ENCODE measurements at places on chromosomes 1 and 21. TPM values are rescaled to one million over a fixed set of nuclear protein-coding genes. Genes with fewer than 3 reads are reported as not detected.

The DNASE2B gene
- total RNA-seq, result not detected

The HMCN1 gene
- total RNA-seq, result 18.7 TPM

The PIGC gene
- 21.1 TPM for total RNA-seq

The PDC gene
- not detected for total RNA-seq

The DISC1 gene
- 2.6 TPM for total RNA-seq

The CRP gene
- total RNA-seq, result not detected

The BTBD8 gene
- total RNA-seq, result 4.2 TPM

The DNAI4 gene
- 4.1 TPM for total RNA-seq

The EPHB2 gene
- 10.1 TPM for total RNA-seq

The SYCP1 gene
- total RNA-seq, result not detected

The IL10 gene
- total RNA-seq, result not detected

The CFAP57 gene
- total RNA-seq, result 0.26 TPM

The AMY1B gene
- not detected for total RNA-seq

The RGS8 gene
- not detected for total RNA-seq

The GART gene
- 38.7 TPM for total RNA-seq

The LCE1E gene
- not detected for total RNA-seq

The PSMD4 gene
- 132 TPM for total RNA-seq

The CHI3L1 gene
- total RNA-seq, result 238 TPM

The SYNC gene
- 80.6 TPM for total RNA-seq

The LCE3C gene
- not detected for total RNA-seq

The PAX7 gene
- not detected for total RNA-seq

The CPTP gene
- total RNA-seq, result 28.4 TPM

The MRPS14 gene
- 25.0 TPM for total RNA-seq

The SPRR1B gene
- not detected for total RNA-seq

The SFN gene
- not detected for total RNA-seq

The MUTYH gene
- total RNA-seq, result 9.7 TPM

The PPIE gene
- 38.7 TPM for total RNA-seq

The C1orf87 gene
- not detected for total RNA-seq

The SLC6A9 gene
- total RNA-seq, result 16.0 TPM

The KLF17 gene
- not detected for total RNA-seq

The OR2T1 gene
- not detected for total RNA-seq

The MAP3K21 gene
- 0.58 TPM for total RNA-seq

The PCAT6 gene
- total RNA-seq, result not detected

The LCE3E gene
- not detected for total RNA-seq

The NR0B2 gene
- total RNA-seq, result not detected

The CAMSAP2 gene
- total RNA-seq, result 14.0 TPM

The RPL22 gene
- 223 TPM for total RNA-seq

The PGD gene
- total RNA-seq, result 138 TPM

The S100A1 gene
- 0.12 TPM for total RNA-seq

The HP1BP3 gene
- total RNA-seq, result 115 TPM

The PFDN2 gene
- total RNA-seq, result 49.1 TPM

The HSPB7 gene
- total RNA-seq, result 2.0 TPM

The RNU1-4 gene
- total RNA-seq, result under 0.01 TPM

The SYNJ1 gene
- 6.3 TPM for total RNA-seq

The KRTAP13-2 gene
- not detected for total RNA-seq

The ZNF670 gene
- total RNA-seq, result 2.7 TPM

The BARHL2 gene
- not detected for total RNA-seq

The KRTAP19-6 gene
- total RNA-seq, result not detected

The MANEAL gene
- total RNA-seq, result 2.1 TPM

The SYPL2 gene
- 1.4 TPM for total RNA-seq

The OR2T11 gene
- total RNA-seq, result not detected

The TIE1 gene
- 1.5 TPM for total RNA-seq

The OVAAL gene
- not detected for total RNA-seq
